ENCODE measurements at places on chromosomes 4 and X.
A peak's percentile ranks its signal among the peaks of the same experiment; 100 is the strongest.

DNA sequence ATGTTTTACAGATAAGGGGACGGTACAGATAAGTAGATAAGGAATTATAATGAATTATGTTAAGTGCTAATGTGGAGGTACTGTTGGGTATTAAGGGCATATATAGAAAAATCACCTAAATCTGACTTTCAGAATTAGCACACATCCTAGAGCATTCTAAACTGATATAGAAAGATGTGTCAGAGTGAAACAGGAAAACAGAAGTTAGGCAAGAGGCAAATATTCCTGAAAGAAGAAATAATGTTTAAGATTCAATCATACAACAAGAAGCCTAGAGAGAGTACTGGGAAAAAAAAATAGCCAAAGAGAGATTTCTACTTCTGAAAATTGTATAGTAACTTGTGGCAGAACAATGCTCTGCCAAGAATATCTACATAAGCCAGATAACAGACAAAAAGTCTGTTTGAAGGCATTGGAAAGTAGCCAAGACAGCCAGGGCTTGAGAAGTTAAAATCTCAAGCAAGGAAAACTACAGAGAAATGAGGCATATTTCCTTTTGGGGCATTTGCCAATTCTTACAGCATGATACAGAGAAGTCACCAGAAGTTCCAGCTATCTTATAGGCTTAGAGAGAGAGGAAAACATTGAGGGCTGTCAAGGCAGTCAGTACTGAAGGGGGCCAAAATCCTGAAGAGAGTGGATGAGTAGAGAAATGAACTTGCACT is 646.0 kb downstream of the RPA4 start:
- DNase-seq = peak; percentile 74

DNA sequence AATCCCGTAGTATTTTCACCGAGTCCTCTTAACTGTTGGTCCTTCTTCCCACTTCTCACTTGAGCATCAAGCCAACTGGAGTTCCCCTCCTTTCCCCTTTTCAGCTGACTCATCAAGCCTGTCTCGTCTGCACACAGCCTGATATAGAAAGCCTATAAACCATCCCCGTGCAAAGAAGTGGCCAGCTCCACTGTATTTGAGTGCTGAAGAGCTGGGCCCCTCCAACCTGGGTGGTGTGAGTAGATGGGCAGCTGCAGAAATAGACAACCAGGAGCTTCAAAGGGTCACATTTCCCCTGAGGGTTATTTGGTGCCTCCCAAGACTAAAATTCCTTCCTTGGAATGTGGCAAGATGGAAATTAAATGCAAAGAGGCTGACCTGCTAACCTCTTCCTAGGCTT is 199.7 kb downstream of the HS6ST2 start:
- DNase-seq = no peak

DNA sequence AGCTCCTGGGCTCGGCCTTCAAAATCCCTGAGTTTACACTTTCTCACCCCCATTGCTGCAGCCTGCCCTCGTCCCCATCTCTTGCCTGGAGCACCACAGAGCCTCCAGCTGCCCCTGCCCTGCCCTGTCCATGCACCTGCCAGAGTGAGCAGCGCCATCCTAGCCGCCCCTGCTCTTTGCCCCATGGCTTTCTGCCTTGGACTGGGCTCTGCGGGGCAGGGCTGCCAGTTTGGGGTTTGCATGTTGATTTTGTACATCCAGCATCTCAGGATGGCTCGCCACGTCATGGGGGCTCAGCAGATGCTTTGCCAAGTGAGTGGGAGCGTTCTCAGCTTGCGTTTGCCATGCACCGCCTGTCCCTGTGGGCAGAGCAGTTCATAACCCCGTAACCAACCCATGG is 67.1 kb upstream of the HGFAC start:
- no peak for DNase-seq

DNA sequence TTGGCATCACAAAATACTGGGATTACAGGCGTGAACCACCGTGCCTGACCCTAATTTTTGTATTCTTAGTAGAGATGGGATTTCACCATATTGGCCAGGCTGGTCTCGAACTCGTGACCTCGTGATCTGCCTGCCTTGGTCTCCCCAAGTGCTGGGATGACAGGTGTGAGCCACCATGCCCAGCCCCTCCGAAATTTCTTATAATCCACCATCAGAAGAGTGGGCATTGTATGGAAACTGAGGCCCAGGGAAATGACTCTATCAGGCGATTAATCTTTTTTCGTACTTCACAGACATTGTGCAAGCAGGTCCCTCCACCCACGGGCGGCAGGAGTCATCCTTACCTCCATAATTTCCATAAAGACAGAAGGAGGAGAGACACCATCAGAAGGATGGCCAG is 16.0 kb downstream of the CRLF2 start:
- no peak for DNase-seq

GRCh38 chr4:52288212-52288855 is 237.2 kb downstream of the SPATA18 start:
- DNase-seq = no peak

GRCh38 chrX:99602107-99602506 is 808.0 kb downstream of the PCDH19 start:
- DNase-seq = no peak

DNA sequence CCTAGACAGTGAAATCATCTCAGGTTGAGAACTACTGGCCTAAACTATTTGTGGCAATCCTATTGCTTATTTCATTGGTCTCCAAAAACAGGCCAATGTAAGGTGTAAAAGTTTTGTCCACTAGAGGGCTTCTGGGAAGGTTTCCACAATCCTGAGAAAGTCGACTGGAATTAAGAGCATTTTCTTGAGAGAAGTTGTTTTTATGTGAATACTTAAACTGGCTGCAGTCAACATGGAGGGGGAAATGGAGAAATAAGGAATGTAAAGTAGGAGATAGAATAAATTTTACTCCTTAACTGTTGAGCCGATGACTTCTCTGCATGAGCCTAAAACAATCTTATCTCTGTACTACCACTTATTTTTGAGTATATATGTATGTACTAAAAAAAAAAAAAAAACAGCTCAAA is 11.0 kb upstream of the EIF4E start:
- DNase-seq = peak; percentile 79

GRCh38 chr4:105208561-105208960 is 61.9 kb downstream of the TET2 start:
- DNase-seq = no peak

- DNase-seq = no peak
Measured at GRCh38 chrX:24448762-24449250, 16.3 kb upstream of the PDK3 start.

DNA sequence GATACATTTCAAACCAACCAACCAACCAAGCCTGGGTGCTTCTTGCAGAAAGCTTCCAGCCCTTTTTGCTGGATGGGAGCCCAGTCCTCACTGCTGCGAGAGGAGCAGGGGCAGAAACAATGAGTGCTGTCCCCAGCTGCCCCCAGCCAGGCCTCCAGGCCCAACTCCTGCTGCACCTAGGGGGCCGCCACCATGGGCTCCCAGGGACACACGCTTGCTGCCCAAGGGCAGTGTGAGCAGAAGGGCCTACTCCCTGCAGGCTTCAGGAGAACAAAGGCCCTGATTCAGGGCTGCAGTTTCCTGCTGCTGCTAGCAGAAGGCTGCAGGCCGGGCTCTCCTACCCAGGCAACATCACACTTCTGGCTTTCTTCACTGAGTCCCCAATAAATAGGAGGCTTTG is 37.7 kb upstream of the ENPP6 start:
- DNase-seq = no peak

- no peak for DNase-seq
Measured at GRCh38 chr4:188006285-188006848, 10.8 kb downstream of the ZFP42 start.

DNA sequence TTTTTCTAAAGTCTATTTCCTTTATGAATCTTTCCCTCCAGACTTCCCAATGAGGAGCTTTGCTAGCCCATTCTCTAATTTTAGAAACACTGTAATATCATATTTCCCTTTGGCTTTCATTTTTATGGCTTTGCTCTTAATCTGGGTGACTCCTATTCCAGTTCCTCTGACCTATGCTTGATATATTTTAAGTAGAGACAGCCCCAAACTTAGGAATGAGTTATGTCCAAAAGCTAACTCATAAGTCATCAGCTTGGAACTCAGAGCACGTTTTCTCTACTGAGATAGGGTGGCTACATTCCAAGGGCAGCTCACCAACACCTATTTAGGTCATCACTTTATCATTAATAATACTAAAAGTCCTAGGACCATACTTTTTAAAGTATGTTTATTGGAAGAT is 77.8 kb downstream of the OR13H1 start:
- no peak for DNase-seq

GRCh38 chr4:94523617-94524016 is 71.9 kb downstream of the PDLIM5 start:
- no peak for DNase-seq

DNA sequence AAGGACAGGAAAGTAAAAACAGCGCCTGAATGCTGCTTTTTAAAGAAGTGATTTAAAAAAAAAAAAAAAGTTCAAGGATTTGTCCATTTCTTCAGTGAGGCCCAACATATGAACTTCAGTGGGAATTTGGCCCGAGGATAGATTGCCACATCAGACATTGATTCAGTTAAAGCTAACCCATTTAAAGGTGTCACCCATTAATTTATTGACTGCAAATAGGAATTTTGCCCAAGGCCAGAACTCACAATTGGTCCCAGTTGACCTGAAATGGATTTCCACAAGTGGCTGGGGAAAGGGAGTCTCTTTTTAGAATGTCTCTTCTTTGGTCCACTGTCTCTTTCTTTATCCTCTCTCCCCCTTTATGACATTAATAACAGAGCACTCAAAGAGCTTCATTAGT is 86.5 kb upstream of the RPL34 start:
- DNase-seq = no peak
